ENCODE measurements at places on chromosomes 1 and 21.

DNA sequence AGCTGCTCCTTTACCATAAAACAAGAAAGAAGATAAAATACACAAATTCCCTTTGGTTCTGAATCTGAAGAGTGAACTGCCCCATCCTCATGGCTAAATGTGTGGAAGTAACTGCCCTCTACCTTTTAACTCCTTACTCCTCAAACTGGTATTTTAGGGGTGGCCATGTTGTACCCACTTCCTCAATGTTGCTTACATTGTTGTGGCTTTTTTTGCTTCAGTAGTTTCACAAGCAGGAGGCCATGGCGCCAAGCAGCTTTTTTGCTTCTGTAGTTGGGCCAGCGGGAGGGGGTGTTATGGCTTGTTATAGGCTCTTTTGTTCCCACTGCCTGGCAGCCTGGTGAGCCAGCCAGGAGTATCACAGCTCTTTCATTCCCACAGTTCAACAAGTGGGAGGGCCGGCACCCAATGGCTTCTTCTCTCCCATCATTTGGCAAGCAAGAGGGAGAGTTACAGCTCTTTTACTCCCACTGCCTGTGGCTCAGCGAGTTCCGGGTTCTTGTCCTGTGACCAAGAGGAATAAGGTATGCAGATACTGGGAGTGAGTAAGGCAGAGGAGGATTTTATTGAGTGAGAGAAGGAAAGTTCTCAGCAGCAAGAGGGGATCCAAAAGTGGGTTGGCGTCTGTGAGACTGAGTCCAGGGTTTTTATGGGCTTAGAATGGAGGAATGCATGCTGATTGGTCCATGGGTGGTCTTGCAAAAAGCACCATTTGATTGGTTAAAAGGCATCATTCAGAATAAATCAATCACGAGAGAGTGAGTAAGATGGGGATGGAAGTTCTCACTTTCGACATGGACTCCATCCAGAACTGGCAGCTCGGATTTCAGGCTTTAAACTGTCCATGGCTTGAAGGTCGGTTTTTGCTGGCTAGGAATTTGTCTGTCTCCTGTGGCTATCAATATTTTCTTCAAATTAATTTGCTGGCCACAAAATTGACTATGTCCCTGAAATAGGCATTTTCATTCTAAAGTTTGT is 429.6 kb downstream of the HLX start:
- no peak for DNase-seq

DNA sequence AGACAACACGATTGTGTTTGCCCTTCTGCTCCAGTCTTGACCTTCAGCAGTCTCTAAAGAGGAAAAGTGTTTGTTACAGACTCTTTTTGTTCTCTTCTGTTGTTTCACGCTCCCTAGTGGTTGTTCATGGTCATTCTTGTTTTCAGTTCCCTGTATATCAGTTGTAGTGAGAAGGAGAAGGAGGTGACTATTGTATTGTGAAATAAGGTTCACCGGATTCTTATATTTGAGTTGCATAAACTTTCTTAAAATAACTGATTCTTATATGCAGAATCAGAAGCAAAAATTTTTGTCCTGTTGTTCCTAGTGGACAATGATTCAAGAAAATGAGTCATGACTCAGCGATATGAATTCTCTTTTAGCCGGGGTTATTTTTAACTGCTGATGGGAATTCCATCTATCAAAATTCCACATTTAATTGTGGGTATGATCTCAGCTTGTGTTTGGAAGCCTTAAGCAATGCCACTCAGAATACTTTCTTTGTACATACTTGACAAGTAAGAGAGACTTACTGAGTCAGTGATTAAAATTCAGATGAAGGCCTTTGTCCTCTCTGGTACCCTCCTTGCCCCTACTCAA is 152.2 kb downstream of the CLEC20A start:
- DNase-seq: no peak

DNA sequence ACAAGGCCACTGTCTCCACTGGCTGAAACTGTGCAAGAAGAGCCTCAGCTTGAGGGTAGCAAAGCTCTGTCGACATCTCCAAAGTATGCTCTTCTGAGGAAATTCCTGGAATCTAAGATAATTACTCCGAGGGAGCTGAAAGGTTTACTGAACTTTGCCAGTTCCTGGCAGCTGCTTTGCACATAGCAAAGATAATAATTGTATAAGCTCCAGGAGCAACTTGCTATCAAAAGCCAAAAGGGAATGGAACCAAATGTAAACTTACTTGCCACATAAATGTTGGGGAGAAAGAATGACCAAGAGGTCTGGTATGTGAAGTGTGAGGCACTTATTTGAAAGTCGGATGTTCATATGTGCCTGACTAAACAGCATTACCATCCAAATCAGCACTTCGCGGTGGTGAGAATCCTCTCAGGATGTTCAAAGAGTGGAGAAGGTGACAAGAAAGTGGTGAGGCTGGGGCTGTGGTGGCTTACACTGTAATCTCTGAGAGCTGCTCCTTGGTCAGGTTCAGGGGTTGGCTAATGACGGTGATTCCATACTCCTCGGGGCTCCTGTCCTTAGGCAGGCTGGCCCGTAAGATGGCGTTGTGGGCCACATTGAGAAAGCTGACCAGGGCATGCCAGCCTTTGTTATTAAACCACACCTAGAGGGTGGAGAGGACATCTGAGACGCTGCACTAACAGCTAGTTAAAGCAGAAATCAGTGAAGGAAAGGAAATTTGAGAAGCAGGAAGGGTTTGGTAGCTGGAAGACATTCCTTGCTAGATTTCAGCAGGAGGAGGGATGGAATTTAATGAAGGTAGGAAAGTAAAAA is 100.0 kb downstream of the ABCA4 start:
- DNase-seq: no peak

DNA sequence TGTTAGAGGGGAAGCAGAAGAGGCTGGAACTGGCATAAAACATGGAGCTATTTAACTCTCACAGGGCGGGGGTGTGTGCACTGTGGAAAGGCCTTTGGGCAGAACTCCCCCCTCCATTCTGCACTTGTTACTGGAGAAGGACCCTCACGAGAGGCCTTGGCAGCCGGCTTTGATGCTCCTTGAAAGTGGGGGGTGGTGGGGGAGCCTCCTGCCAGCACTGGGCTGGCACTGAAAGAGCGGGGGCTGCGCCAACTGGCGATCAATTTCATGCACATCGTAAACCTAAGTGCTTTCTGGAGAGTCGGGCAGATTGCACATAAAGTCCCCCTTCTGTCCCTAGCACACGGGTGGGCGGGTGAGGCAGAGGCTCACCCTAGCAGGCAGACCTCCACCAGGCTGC is 28.9 kb downstream of the FOXO6 start:
- DNase-seq: no peak

DNA sequence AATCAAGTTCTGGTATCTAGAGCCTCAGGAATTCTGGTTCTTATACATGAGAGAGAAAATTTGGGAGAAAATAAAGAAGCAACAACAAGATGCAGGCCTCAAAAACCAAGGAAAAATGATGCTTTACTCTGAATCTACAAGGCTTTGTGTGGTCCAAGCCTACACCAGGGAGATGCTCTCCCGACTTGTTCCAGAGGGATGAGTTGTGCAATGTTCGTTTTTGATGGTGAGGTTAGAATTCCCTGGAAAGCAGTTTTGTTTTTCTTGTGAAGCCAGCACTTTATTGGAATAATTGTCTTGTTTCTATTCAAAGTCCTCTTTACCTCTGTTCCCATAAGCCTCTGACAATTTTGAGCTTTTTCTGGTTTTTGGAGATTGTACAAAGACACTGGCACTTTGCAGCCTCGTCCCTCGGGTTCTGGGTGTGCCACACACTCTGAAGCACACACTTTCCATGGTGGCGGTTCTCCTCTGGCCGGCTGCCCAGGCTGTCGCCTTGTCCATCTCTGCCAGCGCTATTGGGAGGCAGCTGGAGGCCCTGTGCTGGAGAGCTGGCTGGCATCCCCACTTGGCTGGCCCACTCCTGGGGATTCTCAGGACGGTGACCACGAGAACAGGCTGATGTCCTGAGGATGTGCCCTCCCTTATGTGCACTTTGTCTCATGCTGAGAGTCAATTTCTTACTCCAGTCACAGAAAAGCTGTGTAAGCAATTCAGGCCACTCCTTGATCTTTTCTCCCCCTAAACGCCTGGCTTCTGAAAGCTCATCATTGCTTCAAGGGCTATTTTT is 70.2 kb downstream of the EDEM3 start:
- DNase-seq: no peak

- DNase-seq: no peak
These were observed 232.9 kb upstream of the USP25 start for GRCh38 chr21:15496911-15497310.

DNA sequence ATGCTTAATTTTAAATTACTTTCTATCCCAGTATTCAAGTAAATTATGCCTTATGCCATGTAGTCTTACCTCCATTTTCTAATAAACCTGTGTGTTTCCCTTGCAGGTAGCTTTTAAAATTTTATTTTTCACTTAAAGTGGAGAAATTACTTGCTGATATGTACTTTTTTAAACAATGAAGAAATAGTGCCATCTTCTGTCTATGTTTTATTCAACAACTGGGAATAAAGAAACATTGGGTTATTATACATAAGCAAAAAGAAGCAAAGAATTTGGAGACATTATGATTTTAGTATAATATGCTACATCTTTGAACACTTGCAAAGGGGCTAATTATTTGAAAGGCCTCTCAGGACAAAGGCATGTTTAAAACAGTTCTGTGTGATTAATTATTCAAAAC is 1912.9 kb downstream of the MRPL39 start:
- DNase-seq: no peak

All from caudate nucleus (tissue), 63 donors.